ENCODE measurements at places on chromosomes 16 and 17.

DNA sequence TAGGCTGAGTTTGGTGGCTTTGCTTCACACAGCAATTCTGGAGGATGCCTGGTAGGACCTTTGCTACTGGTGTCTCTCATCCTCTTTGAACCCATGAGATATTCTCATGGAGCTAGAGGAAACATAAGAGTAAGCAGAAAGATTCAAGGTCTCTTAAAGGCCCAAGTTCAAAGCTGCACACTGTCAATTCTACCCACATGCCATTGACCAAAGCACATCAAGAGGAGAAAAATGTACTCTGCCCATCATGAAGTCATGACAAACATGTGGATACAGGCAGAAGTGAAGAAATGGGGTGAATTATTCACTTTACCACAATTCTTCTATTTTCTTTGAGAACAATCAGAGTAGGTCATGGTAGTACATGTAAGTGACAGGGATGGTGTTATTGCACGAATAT, 13.1 kb downstream of the SKA2 start:
- DNase-seq, result no peak

DNA sequence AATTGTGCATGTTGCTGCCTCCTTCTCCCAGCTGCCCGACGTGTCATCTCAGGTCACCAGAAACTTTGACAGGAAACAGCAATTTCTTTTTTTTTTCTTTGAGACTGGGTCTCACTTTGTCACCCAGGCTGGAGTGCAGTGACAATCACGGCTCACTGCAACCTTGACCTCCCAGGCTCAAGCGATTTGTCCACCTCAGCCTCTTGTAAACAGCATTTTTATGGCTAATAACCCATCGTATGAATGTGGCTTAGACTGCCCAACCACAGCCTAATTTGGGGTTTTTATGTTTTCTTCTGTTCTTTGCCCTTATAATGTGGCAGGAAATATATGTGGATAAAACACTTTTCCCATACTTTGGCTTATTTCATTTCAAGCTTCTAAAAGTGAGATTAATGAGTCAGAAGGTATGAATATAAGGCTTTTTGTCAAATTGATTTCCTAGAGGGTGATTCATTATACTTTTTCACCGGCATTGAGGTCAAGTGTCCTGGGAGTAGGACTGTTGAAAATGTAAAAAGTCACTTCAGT, 31.0 kb upstream of the SLC5A10 start:
- DNase-seq, result no peak

DNA sequence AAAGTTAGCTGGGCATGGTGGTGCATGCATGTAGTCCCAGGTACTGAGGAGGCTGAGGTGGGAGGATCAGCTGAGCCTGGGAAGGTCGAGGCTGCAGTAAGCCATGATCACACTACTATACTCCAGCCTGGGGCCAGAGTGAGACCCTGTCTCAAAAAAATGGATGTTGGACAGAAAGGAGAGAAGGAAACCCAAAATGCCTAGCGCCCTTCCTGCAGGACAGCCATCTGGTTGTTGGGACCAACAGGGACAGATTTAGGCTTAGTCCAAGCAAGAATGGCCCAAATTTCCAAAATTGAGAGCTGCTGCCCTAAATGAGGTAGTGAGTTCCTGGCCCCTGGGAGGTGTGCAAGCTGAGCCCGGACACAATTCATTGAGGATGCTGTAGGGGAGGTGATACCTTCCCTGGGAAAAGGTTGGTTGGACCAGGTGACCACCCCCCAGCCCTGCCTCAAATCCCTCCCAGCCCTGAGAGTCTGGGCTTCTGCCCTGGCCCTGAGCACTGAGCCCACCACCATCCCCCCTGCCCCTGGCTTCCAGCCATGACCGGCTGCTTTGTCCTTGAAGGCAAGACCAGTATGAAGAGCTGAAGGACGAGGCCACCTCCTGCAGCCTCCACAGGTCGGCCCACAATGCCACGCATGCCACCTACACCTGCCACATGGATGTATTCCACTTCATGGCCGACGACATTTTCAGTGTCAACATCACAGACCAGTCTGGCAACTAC, 35.1 kb downstream of the IL21R start:
- no peak for DNase-seq

DNA sequence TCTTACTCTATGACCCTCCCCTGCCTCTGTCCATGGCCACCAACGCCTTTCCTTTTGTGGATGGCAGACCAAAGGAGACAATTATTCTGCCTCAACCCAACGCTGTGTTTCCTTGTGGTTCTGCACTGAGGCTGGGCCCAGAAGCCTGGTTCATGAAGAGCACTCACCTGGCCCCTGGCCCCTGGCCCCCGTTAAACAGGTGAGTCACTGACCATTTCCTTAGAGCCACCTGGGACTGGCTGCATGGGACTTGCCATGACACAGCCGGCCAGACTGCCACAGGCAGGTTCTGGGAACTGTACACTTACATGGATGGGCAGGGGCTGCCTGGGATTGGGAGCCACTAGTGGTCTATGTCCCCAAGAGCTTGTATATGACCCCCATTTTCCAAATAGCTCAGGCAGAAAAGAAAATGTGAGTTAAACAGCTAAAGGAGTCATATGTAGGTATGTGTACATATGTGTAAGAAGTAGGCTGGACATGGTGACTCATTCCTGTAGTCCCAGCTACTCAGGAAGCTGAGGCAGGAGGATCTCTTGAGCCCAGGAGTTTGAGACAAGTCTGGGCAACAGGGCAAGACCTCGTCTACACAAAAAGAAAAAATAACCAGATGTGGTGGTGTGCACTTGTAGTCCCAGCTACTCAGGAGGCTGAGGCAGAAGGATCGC, 181.9 kb upstream of the CACNG5 start:
- DNase-seq, result no peak

GRCh38 chr17:66123163-66123562, 68.8 kb downstream of the CEP112 start:
- no peak for DNase-seq

DNA sequence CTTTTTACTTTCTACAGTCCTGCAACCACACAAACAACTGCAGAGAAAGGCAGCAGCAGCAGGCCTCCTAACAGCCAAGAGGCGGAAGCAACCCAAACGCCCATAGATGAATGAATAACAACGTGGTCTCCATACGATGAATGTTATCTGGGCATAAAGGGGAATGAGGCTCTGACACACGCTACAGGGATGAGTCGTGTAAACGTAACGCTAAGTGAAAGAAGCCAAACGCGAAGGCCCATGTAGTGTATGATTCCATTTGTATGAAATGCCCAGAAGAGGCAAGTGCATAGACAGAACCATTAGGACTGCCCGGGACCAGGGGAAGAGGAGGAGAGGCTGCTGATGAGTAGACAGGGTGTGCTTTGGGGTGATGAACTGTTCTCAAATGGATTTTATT, 94.8 kb upstream of the DNAH17 start:
- no peak for DNase-seq

- no peak for DNase-seq
Observed at GRCh38 chr16:8763899-8764298, 33.5 kb downstream of the TMEM186 start.

- no peak for DNase-seq
Observed at GRCh38 chr17:17666111-17666714, 15.0 kb upstream of the RAI1 start.

- DNase-seq, result no peak
Observed at GRCh38 chr17:14446825-14447224, 145.9 kb downstream of the HS3ST3B1 start.

DNA sequence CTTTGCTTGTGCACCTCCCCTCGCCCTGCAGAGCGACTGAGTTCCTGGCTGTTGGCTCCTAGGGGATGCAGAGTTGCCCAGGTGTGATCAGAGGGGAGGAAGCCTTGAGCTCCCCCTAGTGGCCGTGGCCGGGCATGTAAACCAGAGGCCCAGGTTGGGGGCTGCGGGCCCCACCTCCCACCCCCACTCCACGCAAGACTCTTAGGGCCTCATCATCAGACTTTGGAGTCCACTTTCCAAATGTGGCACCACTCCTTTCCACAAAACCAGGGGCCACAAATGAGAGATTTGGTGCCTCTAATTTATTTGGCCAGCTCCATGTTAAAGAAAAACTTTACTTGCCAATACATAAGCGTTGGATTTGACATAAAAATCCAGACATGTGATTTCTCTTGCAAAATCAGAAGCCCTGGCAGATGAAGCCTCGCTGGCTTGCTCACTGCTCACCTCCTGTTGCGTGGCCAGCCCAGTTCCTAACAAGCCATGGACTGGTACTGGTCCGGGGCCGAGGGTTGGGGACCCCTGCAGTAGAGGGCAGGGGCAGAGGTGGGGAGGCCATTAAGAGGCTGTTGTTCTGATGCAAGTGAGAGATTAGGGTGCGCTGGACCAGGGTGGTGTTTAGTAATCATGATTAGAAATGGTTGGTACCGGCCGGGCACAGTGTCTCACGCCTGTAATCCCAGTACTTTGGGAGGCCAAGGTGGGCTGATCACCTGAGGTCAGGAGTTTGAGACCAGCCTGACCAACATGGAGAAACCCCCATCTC, 28.7 kb upstream of the GAS7 start:
- DNase-seq, result peak; percentile 72

DNA sequence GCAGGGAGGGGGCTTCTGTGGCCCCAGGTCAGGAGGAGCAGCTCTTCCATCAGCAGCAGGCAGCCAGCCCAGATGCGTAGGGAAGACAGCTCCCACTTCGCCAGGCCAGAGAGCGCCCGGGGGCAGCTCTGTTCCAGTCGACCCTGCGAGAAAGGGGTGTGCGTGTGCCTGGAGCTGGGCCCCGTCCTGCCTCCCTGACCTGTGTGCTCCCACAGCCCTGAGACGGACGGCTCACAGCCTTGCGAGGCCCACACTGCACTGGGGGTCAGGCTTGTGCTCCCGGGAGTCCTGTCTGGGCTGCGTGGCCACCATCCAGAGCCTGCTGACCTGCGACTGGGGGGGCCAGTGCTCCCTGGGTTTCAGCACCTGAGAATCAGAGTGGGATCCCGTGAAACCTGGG, 469 bp upstream of the MSLN start:
- DNase-seq, result no peak

DNA sequence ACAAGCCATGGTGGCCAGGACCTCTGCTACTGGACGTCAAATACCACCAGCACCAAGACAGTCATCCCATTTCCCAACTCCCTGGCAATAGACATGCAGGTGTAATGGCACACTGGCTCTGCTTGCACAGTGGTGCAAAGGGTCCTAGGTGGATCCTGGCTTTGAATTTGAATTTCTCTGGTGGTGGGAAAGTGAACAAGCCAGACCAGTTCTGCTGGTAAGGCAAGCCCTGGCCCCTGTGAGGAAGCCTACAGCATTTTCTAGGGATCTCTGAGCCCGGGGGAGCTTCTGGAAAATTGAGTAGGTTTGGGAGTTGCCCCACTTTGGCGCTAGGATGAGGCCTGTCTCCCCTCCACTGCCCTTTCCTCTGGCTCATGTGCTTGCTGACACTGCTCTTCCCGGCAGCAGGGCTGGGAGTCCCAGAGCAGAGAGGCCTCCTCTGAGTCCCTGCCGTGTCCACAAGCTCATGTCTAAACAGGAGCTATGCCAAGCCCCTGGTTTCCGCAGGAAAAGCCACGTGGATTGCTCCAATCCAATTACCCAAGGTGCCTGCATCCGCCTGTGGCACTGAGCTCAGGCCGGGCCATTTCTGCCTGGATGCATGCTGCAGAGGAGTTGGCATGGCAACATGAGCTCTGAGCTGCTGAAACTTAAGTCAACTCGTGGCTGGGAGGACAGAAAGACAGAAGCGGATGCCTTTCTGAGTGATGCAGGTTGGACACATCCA, 67.0 kb downstream of the PRMT7 start:
- DNase-seq, result no peak

DNA sequence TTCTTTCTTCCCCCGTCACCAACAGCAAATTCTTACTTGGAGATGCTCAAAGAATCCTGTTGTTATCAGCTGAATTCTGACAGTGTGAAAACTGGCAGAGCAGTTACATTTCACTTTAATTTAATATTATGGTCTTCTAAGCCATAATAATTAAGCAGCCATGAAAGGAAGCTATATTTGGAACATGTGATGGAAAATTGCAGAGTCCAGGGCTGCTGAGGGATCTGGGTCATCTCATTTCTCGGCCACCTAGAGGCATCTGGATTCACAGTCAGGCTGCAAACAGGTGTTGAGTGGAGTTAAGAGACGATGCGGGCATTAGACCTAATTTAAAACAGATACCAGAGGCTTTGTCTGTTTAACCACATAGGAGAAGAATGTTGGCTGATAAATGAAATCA, 38.4 kb downstream of the CHD9NB start:
- DNase-seq, result no peak

DNA sequence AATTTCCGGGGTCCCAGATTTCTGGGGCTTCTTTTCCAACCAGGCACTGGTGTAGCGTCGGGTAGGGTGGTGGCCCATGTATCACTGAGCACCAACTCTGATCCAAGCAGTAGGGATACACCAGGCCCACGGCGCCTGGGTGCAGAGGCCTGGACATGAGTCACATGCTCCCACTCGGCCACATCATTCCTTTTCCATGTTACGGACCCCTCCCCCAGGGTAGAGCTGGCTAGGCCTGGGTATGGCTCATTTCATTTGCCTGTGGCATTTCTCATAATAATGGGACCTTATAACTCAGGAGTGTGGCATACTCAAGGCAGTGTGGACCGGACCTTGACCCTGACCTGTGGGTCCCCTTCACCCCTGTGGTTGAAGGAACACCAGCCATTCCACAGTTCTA, 18.0 kb upstream of the NDRG4 start:
- no peak for DNase-seq

- no peak for DNase-seq
Observed at GRCh38 chr17:81179220-81179619, 13.2 kb upstream of the AATK start.

GRCh38 chr16:86584726-86585721, 6.7 kb downstream of the FOXL1 start:
- no peak for DNase-seq

GRCh38 chr16:19269098-19269497, 16.4 kb upstream of the CLEC19A start:
- no peak for DNase-seq

- DNase-seq, result no peak
Observed at GRCh38 chr16:10569621-10570020, 10.8 kb downstream of the EMP2 start.

DNA sequence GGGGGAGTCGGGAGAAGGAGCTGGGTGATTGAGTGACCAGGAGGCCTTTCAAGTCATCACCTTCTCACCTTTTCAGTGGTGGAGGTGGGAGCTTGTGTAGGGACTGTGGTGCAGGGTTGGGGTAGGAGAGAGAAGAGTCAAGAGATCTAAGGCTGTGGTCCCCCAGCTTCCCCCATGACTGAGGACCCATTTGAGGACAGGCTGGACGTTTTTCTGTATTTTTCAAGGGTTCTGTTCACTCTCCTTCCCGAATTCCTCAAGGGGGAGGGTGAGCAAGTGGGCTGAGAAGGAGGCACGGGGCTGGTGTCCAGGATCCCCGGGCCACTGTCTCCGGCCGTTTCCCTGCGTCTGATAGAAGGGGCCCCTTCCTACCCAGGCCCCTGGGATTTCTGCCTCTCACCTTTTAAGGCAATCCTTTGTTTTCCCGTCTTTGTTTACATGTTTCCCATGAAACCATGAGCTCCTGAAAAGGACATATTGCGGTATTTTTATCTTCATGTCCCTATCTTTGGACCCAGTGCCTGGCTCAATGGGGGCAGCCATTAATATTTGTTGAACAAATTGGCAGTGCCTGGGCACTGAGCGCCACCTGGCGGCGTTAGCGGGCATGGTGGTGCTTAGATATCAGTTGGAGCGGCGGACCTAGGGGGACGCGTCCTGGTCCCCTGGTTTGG, 9.2 kb upstream of the CD300A start:
- DNase-seq, result peak; percentile 88

- peak; percentile 57 for DNase-seq
Observed at GRCh38 chr16:9099131-9099625, 7.7 kb downstream of the HAPSTR1 start.

GRCh38 chr16:51407921-51408320, 256.9 kb upstream of the SALL1 start:
- DNase-seq, result no peak

GRCh38 chr17:81173762-81174155, 7.7 kb upstream of the AATK start:
- no peak for DNase-seq
